ENCODE measurements at places on chromosomes 7 and 10.

DNA sequence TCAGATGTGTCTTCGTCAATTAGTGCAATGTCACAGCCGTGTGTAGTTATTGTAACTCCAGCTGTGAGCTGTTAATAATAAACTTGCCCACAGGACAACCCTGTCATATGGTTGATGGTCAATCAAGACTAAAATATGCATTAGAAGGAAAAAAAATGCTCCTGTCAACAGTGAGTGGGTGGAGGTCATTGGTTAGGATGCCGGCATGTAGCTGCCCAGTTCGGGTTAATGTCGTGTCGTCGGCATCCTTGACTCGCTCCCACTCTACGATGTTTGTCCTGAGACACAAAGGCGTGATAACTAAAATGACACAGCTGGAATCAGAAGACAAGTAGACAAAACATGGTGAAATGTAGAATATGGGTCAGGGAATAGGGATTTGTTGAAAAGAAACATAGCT is 442.8 kb upstream of the NPVF start:
- DNase-seq = no peak

- DNase-seq = no peak
Observed at GRCh38 chr7:158531661-158532060, 56.0 kb downstream of the PTPRN2 start.

DNA sequence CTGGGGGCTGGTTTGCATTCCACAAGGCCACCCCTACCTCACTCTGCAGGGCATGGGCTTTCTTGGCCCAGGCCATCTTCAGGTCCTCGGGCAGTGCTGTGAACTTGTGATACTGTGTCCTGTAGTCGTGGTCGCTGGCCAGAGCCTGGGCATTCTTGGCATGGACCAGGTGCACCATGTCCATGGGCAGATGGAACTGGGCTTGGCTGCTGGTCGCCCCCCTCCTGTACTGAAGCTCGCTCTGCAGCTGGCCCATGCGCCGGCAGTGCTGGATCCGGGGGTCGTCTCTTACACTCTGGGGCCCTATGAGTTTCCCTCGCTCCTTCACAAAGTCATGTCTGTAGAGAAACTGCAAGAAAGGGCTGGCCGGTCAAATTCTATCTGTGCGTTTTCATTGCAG is 51.7 kb downstream of the HABP2 start:
- DNase-seq = no peak

DNA sequence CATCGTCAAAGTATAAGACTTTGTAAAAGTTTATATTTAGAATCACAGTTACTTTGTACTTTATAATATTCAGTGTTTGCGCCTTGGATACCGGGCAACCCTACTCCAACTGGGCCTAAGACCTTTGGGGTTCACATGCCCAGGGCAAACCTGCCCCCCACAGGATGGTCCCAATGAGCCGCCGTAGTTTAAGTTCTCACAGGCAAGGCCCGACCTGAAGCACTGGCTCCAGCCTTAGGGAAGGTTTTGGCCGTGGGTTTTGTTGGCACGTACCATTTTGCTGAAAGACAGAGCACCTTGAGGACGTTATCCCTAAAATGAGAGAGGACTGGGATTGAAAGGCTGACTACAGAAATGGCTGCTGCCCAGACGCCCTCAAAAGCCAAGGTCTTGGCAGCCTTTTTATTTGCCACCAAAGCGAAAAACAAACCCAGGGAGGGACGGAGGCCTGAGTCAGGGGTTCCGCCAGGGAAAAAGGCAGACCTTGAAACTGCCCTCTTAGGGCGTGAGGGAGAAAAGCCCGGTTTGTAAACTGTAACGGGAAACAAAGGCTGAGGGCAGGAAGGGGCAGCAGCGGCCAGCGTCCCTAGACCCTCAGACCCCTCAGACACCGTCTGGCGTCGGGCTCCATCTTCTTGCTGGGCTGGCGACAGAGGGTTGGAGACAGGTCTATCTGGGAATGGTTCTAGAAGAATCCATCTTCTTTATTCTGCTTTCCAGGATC is at the start of gene CCDC172:
TSS of gene CCDC172 (plus strand) at position 222 of the 724 bp plus-strand sequence. CDS start 564 bp downstream, outside the sequence.
- no peak for DNase-seq

All from NCI-H2081 treated with DMSO at 0.1 percent for 48 hours (cell line).